ENCODE measurements at places on chromosomes 11 and 22.

- DNase-seq, result no peak
Measured at GRCh38 chr11:33258631-33259205, 1.5 kb downstream of the HIPK3 start.

DNA sequence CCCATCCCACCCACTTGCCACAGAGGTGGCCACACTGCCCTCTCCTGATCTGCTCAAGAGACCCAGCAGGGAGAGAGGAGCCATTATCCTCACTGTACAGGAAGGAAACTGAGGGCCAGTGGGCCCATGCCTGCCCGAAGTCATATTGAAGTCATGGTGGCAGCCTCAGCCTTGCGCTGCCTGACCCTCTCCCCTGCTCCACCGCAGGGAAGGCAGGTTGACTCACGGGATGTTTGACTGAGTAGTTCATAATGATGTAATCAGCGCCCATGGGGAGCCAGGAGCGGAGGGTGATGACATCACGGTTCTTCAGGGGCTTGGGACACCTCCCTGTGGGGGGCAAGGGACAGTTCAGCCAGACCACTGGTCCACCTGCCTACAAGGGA lies 6.1 kb upstream of the ARAP1 start:
- no peak for DNase-seq

DNA sequence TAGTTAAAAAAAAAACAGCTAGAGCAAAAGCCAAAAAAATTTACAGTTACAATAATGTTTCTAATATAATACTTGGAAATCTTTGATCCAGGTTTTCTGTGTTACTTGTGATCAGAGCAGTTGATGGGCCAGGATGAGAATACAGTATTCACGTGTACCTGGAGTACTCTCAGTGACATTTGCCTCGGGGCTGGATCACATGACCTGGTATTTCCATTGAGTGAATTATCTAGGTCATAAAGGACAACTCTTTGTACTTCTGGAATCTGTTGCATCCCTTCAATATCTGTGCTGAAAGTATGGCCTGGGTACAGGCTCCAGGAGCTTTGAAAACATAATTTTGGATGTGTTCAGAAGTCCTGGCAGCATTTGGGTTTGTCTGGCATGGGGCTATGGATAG lies 93.5 kb downstream of the GRAMD1B start:
- DNase-seq, result no peak

DNA sequence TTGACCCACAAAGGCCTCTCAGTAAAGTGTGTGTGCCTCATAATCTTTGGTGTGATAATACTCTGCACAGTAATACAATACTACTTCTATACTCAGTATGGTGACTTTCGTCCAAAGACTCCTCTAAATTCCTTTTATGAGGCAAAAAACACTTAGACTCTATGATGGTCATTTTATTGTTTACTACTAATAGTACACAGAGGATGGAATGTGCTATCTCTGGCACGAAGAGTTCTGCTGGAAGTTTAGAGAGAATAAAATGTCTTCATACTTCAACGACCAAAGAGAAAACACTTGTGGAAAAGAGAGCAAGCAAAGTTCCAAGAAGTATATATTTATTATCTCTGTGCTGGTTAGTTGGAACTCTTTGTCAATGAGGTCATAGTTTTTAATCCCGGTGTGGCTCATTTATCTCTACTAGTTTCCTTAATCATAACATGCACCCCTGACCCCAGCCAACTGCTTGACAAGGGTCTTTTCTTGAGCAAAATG lies 7.5 kb upstream of the CSTF3 start:
- no peak for DNase-seq

- no peak for DNase-seq
Measured at GRCh38 chr11:6979365-6979764, 40.8 kb downstream of the ZNF214 start.

GRCh38 chr22:46066691-46067090 lies 83.6 kb upstream of the PPARA start:
- no peak for DNase-seq

GRCh38 chr11:108398439-108398838 lies 68.9 kb downstream of the C11orf65 start:
- no peak for DNase-seq

DNA sequence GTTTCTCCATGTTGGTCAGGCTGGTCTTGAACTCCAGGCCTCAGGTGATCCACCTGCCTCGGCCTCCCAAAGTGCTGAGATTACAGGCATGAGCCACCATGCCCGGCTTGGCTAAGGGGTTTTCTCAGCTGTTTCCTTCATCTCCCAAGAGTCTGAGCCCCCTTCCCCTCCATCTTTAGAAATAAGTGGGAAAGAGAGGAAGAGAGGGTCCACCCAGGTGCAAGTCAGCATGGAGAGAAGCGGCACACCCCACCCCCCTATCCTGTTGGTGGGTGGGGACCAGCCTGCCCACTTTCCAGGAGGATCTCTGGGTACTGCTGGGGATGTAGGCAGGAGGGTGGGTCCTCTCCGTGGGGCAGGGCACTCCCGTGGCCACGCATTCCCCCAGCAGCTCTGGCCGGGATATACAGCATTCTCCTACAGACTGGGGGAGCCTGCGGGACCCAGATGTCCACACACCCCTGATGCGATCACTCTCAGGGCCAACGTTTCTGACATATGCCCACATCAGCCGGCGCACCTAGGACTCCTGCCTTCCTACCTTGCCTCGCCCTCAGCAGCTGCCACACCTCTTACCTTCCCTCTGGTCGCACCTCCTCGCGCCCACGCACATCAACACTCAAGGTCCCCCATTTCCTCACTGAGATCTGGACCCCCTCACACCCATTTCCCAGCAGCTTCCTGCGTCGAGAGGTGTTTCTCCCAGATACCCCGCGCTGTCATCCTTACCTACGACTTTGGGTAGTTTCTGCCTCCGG lies 8.9 kb downstream of the SCARF2 start:
- DNase-seq, result no peak

DNA sequence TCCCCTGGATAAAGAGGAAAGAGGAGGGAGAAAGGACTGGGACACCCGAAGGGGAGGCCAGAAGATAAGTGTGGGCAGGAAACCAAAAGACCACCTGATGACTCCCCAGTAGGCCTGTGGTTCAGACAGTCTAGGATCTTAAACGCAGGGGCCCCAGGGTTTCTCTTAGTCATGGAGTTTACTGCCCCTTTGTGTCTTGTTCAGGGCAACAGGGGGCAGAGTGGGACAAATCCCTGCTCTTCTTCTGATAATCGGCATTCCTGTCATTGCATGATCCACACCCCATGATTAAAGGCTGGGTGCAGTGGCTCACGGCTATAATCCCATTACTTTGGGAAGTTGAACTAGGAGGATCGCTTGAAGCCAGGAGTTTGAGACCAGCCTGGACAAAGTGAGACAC lies 4.7 kb upstream of the TMPRSS13 start:
- DNase-seq, result no peak

- no peak for DNase-seq
Measured at GRCh38 chr11:45647786-45648185, 17.6 kb downstream of the CHST1 start.

GRCh38 chr22:25348391-25348790 lies 129.0 kb downstream of the CRYBB2 start:
- no peak for DNase-seq

- DNase-seq, result no peak
Measured at GRCh38 chr11:74909385-74909784, 39.5 kb downstream of the XRRA1 start.
